Femur (tissue), 1 donor: ENCODE measurements at places on chromosomes 12 and 14.

DNA sequence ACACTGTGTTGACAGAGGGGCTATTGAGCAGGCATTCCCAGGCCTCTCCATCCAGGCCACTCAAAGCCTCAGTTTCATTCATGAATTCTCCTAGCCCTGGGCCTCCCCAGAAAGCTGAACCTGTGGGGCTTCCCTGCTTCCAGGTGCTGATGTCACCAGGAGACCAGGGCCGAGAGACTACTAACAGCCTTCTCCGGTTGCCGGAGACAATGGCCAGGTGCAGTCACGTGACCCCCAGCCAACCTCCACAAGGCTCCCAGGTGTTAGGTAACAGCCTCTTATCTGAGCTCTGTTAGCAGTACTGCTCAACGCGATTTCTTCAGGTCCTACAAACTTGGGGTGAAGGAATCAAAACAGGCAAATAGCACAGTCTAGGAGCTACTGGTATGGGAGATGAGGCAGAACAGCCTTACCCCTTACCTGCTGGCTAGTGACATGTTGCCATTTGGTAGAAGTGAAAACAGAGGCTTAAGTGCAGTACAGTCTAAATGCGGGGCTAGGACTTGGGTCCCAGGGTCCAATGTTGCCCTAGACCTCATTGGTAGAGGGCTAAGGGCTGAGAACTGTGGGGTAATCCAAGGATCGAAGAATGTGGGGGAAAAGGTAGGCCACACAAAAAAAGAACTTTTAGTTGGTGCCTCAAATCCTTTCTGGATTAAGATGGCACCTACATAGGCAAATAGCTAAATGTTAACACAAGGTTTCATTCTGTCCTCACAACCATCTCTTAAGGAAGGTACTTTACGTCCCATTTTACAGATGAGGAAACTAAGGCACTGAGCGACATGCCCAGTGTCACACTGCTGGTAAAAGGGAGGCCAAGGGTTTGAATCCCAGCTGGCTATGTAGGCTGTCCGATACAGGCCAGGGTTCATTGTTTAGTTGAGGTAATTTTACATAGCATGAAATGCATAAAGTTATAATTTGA is 3.8 kb downstream of the CCDC88C start:
- DNase-seq, result no peak

GRCh38 chr12:18992336-18992735 is 137.2 kb upstream of the PLEKHA5 start:
- DNase-seq, result no peak

- DNase-seq, result peak; percentile 98
Measured at GRCh38 chr14:75293920-75294648, 15.5 kb downstream of the FOS start.

- no peak for DNase-seq
Measured at GRCh38 chr12:24378548-24379407, 429.3 kb upstream of the SOX5 start.
